ENCODE measurements at places on chromosomes 6 and 20. TPM values are rescaled to one million over a fixed set of nuclear protein-coding genes. Genes with fewer than 3 reads are reported as not detected.

- no peak for DNase-seq
Measured at GRCh38 chr20:3658716-3659491, 4.3 kb downstream of the GFRA4 start.

GRCh38 chr6:7282097-7282906, 30.7 kb downstream of the SSR1 start:
- no peak for DNase-seq

DNA sequence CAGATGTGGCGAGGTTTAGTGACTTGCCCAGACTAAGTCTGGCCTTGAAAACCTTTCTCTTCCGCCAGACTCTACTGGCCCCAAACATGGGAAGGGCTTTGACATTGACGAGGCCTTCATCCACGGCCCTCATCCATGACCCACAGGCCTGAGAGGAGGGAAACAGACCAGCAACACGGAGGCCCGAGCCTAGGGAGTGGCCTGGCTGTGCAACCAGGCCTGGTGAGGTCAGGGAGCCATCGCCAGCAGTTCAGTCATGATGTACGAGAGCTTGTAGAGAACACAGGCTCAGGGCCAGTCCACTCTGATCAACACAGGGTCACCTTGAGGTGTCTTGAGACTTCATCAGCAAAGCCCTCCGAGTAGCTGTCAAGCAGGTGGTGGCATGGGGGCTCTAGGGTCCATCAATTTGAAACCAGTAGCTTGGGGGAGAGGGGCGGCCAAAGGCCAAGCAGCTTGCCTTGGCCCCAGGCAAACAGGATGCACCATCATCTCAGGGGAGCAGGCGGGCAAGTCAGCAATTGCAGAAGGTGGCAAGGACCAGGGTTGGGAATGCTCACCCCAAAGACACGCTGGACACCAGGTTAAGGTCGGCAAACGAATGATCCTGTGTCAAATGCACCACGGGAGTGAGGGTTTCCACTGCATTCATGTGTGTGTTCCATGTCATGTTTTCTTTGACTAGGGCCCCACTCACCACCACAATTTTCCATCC, 36.1 kb downstream of the GFOD1 start:
- no peak for DNase-seq

The CPNE5 gene
- 0.88 TPM for total RNA-seq

The PRICKLE4 gene
- total RNA-seq, result 0.67 TPM
